ENCODE measurements at places on chromosomes 11 and 22.

- DNase-seq, result no peak
These were observed 65.0 kb upstream of the TTC12 start for GRCh38 chr11:113249491-113249763.

DNA sequence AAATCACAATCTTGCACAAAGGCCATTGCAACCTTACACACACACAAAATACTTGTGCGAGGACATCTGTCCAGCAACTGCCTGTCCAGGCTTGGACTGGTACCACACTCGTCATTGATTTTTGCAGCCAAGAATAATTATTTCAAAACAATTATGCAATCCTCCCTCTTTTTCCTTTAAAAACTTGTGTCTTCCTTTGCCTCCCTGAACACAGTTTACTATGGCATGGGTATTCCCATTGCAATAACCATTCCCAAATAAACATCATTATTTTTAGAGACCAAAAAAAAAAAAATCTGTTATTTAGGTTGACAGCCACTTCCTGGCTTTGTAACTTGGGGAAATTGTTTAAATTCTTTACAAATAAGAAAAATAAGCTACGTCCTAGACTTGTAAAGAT is 54.0 kb downstream of the C11orf91 start:
- no peak for DNase-seq

GRCh38 chr11:73647459-73648100 is 1.2 kb downstream of the PLEKHB1 start:
- DNase-seq, result peak; percentile 89

DNA sequence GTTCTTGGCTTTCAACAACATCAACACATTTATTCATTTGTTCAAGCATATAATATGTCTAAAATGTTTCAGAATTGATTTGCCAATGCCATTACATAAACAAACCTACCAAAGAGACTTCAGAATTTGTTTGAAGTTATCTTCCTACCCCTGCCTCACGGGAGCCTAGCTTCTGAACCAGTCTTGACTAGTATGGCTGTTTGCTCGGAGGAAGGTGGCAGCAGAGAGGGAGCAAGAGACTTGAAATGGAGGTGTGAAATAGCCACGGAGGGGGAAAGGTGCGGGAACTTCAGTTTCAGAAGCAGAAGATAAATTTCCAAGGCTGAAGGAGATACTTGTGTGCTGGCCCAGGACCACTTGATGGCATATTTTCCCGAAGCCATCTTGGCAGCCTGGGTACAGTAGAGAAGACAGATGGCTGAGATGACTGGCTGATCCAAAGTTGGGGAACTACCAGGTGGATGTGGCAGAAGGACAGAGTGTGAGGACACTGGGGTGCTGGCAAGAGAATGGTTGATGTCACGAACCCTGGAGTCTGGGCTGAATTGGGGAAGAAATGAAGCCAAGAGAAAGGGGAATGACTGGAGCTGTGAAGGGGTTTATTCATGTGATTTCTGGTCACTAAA is 14.0 kb upstream of the MTCH2 start:
- DNase-seq, result no peak

Data from left ventricle myocardium inferior (tissue), 1 donor.